Peyer's patch (tissue), 4 donors: ENCODE measurements at places on chromosomes 6 and 20. TPM values are rescaled to one million over a fixed set of nuclear protein-coding genes. Genes with fewer than 3 reads are reported as not detected.

GRCh38 chr6:142380626-142381025 is 78.8 kb downstream of the ADGRG6 start:
- H3K36me3 ChIP-seq = no peaks in the 10 kb centered on the region
- no peak overlapping the region for H3K4me3 ChIP-seq
- H3K27ac ChIP-seq = no peak overlapping the region
- no peak for DNase-seq
- H3K27me3 ChIP-seq = no peaks in the 10 kb centered on the region

GRCh38 chr6:119353696-119354095 is 4.1 kb upstream of the MAN1A1 start:
- no peak for DNase-seq
- no peak overlapping the region for H3K4me3 ChIP-seq
- no peaks in the 10 kb centered on the region for H3K27me3 ChIP-seq
- no peaks in the 10 kb centered on the region for H3K4me1 ChIP-seq
- no peak overlapping the region for H3K27ac ChIP-seq

GRCh38 chr6:68710496-68710895 is 75.4 kb downstream of the ADGRB3 start:
- no peak overlapping the region for H3K4me3 ChIP-seq
- H3K27ac ChIP-seq = no peak overlapping the region
- DNase-seq = no peak
- H3K27me3 ChIP-seq = no peaks in the 10 kb centered on the region

The EYS gene
- total RNA-seq = not detected

The CDH26 gene
- 2.5 TPM for total RNA-seq
